ENCODE measurements at places on chromosomes 5 and 9.

DNA sequence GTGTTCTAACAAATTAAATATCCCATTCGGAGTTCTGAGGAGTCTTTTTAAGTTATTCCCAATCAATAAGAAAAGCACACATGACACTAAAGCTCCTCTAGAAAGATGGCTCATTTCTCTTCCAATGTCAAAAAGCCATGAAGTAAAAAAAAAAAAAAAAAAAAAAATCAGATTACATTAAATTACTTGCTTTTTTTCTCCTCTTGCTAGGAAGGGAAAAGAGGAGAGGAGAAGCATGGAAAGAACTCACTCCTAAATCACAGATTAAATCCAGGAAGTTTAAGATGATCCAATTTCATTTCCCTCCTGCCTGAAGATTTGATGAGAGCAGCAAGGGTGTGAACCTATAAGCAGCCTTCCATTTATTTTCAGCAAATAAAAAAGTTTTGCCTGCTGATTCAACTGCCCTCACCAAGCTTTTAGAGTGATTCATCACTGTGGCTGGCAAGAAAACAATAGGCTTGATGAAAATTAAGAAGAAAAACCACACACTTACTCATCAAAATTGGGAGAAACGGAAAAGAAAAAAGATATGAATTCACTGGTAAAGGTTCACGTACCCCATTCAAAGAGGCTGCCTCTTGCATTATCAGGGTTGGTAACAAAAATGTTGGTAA is 19.7 kb downstream of the MYO10 start:
- H3K36me3 ChIP-seq = no peaks in the 10 kb centered on the region
- no peak overlapping the region for H3K4me3 ChIP-seq
- no peaks in the 10 kb centered on the region for H3K27me3 ChIP-seq
- H3K27ac ChIP-seq = no peak overlapping the region

DNA sequence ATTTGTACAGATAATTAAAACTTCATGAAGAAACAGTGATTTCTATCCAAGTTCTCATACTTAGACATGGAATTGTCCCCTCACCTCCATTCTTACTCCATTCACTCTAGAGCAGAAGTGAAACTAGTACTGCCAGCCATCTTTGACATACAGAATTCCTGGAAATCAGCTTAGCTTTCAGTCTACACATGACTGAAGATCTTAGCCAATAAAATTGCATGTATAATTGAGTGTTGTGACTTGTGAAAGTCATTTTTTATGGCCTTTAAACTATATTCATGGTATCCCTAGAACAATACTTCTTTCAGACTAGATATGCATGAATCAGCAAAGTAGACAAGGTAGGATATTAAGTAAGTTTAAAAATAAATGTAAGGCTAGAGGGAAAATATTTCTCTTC is 705.2 kb upstream of the ZNF608 start:
- H3K27ac ChIP-seq = no peak overlapping the region
- H3K4me1 ChIP-seq = no peaks in the 10 kb centered on the region
- H3K27me3 ChIP-seq = no peaks in the 10 kb centered on the region
- H3K36me3 ChIP-seq = no peaks in the 10 kb centered on the region
- H3K4me3 ChIP-seq = no peak overlapping the region

- H3K27ac ChIP-seq = no peak overlapping the region
- no peak for ATAC-seq
- no peaks in the 10 kb centered on the region for H3K27me3 ChIP-seq
These were observed 277.1 kb downstream of the NR3C1 start for GRCh38 chr5:143126174-143127019.

- no peak overlapping the region for H3K27ac ChIP-seq
- no peak for ATAC-seq
- peaks cover 33% of the 10 kb centered on the region for H3K4me1 ChIP-seq
- no peak overlapping the region for H3K4me3 ChIP-seq
These were observed 10.3 kb downstream of the TRIM7 start for GRCh38 chr5:181194489-181195248.

GRCh38 chr5:149470942-149471341 is 80.3 kb downstream of the CSNK1A1 start:
- peak overlapping the region; percentile 71 for H3K27ac ChIP-seq
- H3K4me1 ChIP-seq = peaks cover 13% of the 10 kb centered on the region
- H3K4me3 ChIP-seq = no peak overlapping the region
- ATAC-seq = no peak

DNA sequence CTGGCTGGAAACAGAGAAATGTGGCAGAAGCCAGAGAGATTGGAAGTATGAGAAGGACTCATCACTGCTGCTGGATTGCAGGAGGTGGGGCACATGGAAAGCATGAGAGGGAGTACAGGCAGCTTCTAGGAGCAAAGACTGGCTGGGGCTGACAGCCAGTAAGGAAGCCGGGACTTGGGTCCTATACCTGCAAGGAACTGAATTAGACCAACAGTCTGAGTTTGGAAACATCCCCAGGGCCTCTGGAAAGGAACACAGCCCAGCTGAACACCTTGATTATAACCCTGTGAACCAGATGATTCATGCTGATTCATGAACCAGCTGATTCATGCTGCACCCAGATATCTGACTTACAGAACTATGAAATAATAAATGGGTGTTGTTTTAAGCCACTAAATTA is 93.4 kb downstream of the OSTF1 start:
- no peaks in the 10 kb centered on the region for H3K4me1 ChIP-seq
- no peak overlapping the region for H3K4me3 ChIP-seq
- no peak overlapping the region for H3K27ac ChIP-seq
- H3K36me3 ChIP-seq = no peaks in the 10 kb centered on the region

GRCh38 chr9:109966643-109967368 is 186.8 kb downstream of the PALM2AKAP2 start:
- H3K36me3 ChIP-seq = no peaks in the 10 kb centered on the region
- peaks cover 5% of the 10 kb centered on the region for H3K4me1 ChIP-seq
- no peak overlapping the region for H3K4me3 ChIP-seq

DNA sequence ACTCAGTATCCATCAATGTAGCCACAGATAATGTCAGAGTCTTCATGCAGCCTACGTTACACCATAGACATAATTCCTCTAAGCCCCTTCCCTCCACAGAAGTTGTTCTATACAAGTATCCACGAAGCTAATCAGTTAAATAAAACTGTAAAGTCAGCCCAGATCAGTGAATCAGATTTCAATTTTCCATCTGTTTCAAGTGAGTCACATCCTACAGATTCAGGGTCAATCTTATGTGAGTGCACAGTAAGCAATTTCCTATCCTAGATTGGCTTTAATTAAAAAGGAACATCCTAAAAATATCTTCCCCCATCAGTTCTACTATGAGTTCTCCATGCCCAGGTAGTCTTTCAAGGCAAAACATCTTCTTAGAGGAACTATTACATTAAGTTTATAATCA is 402.5 kb downstream of the EFNA5 start:
- H3K36me3 ChIP-seq = no peaks in the 10 kb centered on the region
- H3K4me3 ChIP-seq = no peak overlapping the region
- no peak for ATAC-seq
- no peak overlapping the region for H3K27ac ChIP-seq

DNA sequence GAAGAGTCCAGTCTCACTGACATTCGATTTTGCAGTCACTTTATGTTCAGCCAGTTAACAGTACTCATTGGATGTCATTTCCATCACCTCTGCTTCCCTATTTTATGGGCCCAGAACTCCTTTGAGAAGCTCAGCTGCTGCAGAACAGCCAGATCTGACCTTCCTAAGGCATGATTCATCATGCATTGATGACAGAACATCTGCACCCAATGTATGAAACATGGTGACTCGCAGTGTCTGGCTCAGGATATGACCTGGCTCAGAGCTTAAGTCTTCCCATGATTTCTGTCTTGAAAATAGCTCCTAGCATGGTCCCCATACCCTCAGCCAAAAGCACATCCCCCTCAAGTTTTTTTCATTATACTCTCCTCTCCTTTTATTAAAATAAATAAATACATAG is 92.6 kb upstream of the TRIM32 start:
- no peak overlapping the region for H3K27ac ChIP-seq
- no peaks in the 10 kb centered on the region for H3K27me3 ChIP-seq
- H3K4me1 ChIP-seq = no peaks in the 10 kb centered on the region
- H3K4me3 ChIP-seq = no peak overlapping the region
- ATAC-seq = peak; percentile 60

- H3K4me1 ChIP-seq = peaks cover 29% of the 10 kb centered on the region
- H3K4me3 ChIP-seq = peak overlapping the region; percentile 79
- no peaks in the 10 kb centered on the region for H3K36me3 ChIP-seq
- ATAC-seq = no peak
- H3K27me3 ChIP-seq = no peaks in the 10 kb centered on the region
- no peak overlapping the region for H3K27ac ChIP-seq
These were observed 1.1 kb upstream of the CEP78 start for GRCh38 chr9:78234810-78235209.

- H3K4me3 ChIP-seq = no peak overlapping the region
- no peaks in the 10 kb centered on the region for H3K27me3 ChIP-seq
- H3K36me3 ChIP-seq = no peaks in the 10 kb centered on the region
- peaks cover 28% of the 10 kb centered on the region for H3K4me1 ChIP-seq
These were observed 108.5 kb downstream of the C9orf152 start for GRCh38 chr9:110099236-110100095.

- H3K4me1 ChIP-seq = peaks cover 23% of the 10 kb centered on the region
- H3K4me3 ChIP-seq = peak within 1 kb of the TSS; percentile 52
- peak; percentile 63 for ATAC-seq
- H3K27ac ChIP-seq = peak within 1 kb of the TSS; percentile 88
- H3K36me3 ChIP-seq = no peaks in the 10 kb centered on the region
- H3K27me3 ChIP-seq = peaks cover 47% of the 10 kb centered on the region
These were observed at the start of gene LPAR1 for GRCh38 chr9:111038331-111039230. Gene LPAR1, minus strand, starts transcription at chr9:111038470. Its CDS starts 66,353 bp downstream, at chr9:110972117.

GRCh38 chr9:18905028-18905882 is 127.8 kb downstream of the SAXO1 start:
- H3K4me1 ChIP-seq = no peaks in the 10 kb centered on the region
- no peaks in the 10 kb centered on the region for H3K27me3 ChIP-seq
- H3K4me3 ChIP-seq = no peak overlapping the region
- ATAC-seq = no peak
- peaks cover 47% of the 10 kb centered on the region for H3K36me3 ChIP-seq
- no peak overlapping the region for H3K27ac ChIP-seq
